ENCODE measurements at places on chromosomes 2 and 18.

DNA sequence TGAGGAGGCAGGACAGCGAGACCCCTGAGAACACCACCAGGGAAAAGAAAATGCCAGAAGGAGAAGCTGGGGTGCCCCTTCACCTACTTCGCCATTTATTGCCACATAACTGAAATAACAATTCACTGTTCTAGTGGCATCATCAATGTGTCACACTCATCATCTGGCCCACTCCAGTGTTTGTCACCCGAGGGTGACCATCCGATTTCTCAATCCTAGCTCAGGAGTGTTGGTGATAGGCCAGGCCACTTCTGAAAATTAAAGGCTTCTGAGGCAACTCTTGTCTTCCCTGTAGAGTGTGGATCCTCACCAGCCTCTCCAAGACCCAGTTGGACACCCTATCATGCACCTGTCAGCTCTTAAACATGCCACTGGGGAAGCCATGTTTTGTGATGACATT lies 62.9 kb upstream of the BZW1 start:
- no peak for DNase-seq

DNA sequence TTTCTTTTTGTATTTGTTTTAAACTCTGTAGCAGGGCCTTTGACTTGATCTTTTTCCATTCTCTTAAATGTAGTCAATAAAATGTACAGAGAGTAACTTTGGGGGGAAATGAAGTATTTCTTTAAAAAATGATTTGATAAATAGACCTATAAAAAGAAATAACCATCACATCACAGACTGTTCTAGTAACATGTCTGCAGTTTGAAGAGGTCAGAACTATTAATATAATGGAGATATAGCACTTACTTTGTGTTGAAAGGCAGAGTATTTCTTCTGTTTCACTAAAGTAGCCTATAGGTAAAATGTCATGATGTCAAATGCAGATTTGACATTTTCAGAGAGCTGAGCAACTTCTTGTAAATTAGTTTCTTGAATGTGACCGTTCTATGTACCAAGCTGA lies 55.7 kb upstream of the FAM237A start:
- DNase-seq: no peak

DNA sequence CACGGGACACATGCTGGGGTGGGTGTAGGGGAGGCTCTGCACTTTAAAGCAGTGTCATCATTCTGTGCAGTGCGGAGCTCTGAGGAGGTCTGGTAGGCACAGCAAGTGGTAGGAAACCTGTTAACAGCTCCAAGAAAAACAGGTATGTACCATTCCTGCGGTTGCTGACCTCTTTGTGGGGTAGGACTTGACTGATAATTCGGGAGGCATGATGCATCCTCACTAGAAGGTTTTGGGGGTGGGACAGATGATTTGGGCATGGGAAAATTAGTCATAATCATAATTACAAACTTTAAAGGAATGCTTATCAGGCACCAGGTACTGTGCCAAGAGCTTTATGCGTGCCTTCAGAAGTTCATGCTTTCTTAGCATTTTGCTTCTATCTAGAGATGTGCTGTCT lies 9.7 kb downstream of the DOK1 start:
- DNase-seq: no peak

DNA sequence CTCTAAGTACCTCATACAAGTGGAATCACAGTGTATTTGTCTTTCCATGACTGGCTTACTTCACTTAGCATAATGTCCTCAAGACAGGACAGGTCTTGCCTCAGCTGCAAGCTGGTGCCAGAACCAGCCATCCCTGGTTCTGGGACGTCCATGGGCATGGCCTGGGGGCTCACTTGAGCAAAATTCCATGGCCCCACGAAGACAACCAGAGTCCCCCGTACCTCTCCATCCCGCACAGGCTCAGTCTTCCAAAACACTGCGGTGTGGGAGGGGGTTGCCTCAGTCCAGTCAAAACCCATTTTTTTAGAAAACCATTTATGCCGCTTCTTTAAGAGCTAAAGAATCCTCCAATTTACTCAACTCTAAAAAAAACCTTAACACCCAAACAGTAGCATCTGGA lies 21.7 kb upstream of the CABLES1 start:
- no peak for DNase-seq

- DNase-seq: no peak
Observed at GRCh38 chr2:54902763-54903162, 147.5 kb downstream of the RTN4 start.

GRCh38 chr2:33212151-33212550 lies 264.3 kb upstream of the RASGRP3 start:
- no peak for DNase-seq

GRCh38 chr18:9671214-9671613 lies 36.9 kb upstream of the RAB31 start:
- DNase-seq: no peak

DNA sequence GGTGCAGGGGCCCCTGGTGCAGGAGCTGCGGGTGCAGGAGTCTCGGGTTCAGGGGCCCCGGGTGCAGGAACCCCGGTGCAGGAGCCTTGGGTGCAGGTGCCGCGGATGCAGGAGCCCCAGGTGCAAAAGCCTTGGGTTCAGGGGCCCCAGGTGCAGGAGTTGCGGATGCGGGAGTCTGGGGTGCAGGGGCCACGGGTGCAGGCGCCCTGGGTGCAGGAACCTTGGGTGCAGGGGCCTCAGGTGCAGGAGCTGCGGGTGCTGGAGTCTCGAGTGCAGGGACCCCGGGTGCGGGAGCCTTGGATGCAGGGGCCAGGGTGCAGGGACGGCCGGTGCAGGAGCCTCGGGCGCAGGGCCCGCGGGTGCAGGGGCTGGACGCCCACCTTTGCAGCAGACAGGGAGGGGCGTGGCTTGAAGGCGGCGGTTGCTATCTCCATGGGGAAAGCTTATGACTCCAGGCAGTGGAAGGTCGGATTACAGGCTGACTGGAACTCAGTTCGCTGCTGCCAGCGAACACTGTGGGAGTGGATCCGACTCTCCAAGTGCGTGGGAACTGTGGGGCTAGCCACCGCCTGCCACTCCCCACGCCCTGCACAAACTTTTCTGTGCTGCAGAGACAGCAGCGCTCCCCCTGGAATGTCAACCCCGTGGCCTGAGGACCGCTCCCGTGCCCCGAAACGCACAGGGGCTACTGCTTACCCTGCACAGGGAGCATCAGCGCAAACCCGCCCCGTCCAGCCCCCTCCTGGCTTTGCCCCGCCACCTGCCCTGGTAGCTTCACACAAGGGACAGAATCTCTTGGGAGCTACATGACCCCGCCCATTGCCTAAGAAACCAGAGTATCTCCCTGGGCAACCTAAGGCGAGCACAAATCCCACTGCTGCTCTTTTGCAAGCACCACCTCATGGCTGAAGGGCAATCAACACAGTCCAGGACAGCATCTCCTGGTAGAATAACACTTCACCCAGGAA lies 40.3 kb downstream of the COPS9 start:
- no peak for DNase-seq

DNA sequence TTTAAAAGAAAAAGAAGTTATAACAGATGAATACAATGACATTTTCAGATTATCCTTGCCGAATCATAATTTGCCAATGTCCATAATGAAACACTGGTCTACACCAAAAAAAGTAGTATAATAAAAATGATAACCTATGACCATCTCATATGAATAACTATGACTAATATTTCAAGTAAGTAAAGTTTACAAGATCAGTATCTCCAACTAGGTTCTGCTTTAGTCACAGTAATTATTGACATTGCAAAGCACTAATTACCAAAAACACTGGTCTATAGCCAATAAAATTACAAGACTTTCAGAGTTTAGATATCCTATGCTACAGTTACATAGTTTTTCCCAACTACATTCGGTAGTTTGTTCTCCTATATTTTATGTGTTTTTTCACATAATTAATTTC lies 136.7 kb downstream of the MEMO1 start:
- no peak for DNase-seq

GRCh38 chr2:47682216-47682749 lies 100.7 kb upstream of the MSH6 start:
- DNase-seq: no peak
